M059J (cell line): ENCODE measurements at places on chromosomes 3 and 15.

DNA sequence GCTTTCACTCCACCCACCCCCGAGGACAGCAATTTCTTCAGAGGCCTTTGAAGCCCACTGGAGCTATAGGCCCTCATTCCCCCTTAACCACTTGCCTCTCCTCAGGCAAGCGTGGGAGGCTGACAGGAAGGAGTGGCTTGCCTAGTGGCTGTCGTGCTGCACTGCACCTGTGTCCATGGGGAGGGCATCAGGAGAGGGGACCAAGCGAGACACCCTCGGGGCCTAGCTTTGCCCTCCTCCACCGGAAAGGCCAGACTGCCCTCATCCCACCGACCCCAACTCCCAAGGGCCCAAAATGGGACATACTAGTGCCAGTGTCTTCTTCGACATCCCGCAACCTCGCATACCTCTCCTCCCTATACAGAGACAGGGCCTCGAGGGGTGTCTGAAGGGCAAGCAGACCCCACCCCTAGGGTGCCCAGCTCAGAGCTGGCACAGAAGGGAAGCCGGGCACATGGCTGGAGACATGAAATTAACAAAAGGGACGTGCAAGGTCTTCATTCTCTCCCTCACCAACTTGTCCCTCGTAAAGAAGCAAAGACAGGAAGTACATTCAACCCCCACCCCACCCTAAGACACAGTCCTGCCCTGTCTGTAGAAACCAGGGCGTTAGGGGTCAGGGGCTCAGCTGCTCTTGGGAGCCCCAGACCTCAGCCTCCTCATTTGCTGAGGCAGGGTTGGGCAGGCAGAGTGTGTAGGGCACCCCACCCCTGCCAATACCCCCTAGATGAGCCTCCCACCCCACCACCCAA lies 24.3 kb downstream of the VIPR1 start:
- no peak for DNase-seq

DNA sequence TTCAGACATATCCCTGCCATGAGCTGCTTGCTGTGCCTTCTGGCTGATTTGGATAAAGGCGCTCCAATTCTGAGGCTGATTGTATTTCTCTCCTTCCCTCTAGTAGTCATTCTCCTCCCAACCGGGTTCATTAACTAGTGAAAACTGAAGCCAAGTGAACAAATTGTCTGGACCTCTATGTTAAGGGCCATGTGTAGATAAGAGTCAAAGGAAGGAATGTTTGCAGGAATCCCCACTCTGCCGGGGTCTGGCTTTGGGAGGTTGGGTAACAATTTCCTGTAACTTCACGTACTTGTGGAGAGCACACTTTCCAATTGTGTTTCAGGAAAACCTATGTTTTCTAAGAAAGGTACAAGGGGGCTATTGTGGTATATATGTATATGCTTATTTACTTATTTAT lies 38.2 kb upstream of the SUCLG2 start:
- DNase-seq: no peak

DNA sequence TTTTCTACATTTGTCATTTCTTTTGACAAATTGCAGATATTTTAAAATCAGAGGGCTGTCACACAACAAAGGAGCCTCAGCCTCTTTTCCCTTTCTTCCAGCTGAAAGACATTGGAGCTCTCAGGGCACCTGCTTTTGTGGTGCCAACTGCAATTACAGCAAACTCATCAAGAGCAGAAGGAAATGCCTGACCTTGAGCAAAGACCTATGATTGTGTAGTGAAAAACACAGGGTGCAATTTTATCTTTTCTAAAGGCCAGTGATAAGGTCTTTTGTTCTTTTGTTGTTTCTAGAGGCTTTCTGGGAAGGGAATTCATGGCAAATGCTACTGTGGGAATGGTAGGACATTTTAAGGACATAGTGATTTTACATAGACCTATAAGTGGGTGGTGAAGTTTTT lies 214.3 kb downstream of the OXSM start:
- DNase-seq: no peak

DNA sequence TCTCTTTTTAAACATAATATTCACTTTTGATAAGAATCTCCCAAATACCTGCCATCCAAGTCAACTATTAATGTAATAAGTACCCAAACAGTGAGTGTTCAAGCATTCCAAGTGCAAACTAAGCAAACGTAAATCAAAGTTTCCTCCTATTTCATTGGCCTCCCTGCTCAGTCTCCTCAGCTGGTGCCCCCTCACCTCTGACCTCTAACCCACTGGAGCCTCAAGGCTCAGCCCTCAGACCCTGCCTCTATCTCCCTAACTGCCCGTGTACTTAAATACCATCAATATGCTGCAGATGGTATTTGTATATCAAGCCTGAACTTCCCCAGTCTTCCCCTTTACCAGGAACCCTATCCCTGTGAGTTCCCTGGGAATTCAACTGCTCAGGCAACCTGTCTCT lies 31.8 kb downstream of the CHSY1 start:
- no peak for DNase-seq
